ENCODE measurements at places on chromosomes 12 and 14.

GRCh38 chr12:113271853-113272561 is 50.7 kb downstream of the TPCN1 start:
- DNase-seq = no peak

DNA sequence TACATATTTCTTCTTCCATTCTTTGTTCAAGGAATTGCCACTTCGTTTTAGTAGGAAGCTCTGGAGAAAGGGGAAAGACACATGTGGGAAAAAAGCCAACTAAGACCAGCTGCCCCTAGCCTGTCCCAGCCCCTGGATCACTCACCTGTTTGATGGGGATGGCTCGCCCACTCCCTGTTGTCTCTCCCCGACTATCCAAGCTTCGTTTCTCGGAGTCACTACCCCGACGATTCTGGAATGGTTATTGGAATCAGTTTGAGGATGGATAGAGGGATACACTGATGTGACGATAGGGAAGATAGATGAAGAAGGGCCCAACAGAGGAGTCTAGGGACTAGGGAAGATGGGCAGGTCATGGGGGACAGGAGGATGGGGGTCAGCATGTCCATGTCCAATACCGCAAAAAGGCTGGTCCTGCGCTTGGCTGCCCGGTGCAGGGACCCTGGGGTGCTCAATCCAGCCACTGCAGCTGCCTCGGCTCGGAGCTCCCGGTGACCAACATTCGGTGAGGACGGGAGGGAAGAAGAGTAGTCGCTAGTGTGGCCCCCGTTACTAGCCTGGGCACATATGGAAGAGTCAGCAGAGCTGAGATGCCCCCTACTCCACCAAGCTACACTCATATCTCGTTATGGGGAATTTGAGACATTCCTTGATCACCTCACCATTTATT is 7.0 kb downstream of the AGAP2 start:
- no peak for DNase-seq

GRCh38 chr14:81062816-81063215 is 107.4 kb downstream of the TSHR start:
- no peak for DNase-seq

GRCh38 chr12:89040146-89040964 is 311.9 kb downstream of the DUSP6 start:
- DNase-seq = peak; percentile 64

- no peak for DNase-seq
These were observed 78.7 kb downstream of the PRICKLE1 start for GRCh38 chr12:42510823-42511222.

GRCh38 chr14:65431951-65432350 is 19.4 kb downstream of the FUT8 start:
- no peak for DNase-seq

- no peak for DNase-seq
These were observed 682 bp upstream of the TRIP11 start for GRCh38 chr14:92040431-92041051.

GRCh38 chr12:12336049-12336411 is 14.0 kb downstream of the MANSC1 start:
- DNase-seq = no peak

DNA sequence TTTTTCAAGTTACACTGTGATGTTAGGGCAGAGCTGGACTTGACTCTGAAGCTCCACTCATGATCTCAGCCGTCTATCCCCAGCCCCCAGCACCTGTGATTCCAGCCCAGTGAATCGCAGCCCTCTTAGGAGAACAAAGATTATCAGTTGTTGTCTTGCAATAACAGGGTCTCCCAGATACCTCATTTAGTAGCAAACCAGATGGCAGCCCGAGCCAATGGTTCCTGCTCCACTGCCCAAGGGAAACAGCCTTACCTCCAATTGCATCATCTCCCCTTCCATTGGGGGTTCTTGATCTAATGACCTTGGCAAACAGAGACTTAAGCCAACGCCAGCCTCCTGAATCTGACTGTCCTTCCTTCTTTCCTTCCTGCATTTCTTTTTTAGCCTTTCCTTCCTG is 371.2 kb downstream of the BCL11B start:
- no peak for DNase-seq

- no peak for DNase-seq
These were observed 3.9 kb downstream of the GNPTAB start for GRCh38 chr12:101826766-101827368.

DNA sequence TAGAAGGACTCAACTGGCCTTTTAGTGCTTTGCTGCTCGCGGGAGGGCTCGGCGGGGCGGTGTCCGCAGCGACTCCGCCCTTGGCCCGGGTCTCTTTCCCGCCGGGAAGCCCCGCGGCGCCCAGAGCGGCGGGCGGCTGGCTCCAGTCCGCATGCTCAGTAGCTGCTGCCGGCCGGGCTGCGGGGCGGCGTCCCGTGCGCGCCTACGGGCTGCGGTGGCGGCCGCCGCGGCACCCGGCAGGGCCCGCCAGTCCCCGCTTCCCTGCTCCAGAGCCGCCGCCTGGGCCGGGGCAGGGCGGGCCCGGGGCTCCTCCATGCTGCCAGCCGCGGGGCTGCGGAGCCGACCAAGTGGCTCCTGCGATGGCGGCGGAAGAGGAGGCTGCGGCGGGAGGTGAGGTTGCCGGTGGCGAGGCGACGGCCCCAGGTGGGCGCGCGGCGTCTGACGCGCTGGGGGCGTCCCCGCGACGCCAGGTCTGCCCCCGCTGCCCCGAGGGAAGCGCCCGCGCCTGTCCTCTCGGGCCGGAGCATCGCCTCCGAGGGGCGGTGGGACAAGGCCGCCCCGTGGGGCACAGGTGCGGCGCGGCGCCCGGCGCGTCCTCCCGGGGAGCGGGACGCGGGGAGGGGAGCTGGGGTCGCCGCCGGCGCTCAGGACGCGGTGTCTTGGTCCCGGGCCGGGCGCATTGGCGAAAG is at the start of gene BMAL2:
Gene BMAL2 (plus strand): TSS at position 123 of the 689 bp plus-strand sequence. CDS start 237 bp downstream, at position 360.
- peak; percentile 36 for DNase-seq

GRCh38 chr14:81113176-81113575 is 107.6 kb downstream of the GTF2A1 start:
- no peak for DNase-seq

DNA sequence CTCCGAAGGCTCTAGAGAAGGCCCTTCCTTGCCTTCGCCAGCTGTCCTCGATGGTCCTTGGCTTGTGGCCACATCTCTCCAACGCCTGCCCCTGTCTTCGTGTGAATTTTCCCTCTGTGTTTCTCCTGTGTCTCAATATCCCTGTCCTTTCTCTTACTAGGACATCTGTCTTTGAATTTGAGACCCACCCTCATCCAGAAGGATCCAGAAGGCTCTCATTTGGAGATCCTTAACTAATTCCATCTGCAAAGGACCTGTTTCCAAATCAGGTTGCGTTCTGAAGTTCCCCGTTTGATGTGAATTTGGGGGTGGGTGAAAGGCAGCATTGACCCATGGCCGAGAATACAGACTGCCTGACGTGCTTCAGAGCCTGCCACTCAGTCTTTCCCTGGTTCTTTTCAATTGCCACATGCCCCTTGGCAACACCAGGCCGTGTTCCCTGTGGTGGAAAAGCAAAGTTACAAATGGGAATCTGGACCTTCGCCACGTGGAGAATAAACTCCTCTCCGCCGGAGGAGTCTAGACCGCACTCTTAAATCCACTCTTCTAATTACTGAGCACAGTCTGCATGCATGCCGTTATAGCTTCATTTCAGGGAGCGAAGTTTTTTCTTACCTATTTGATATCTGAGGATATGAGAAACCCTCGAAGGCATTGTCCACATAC is 158.8 kb downstream of the TMEM132C start:
- DNase-seq = no peak

- DNase-seq = no peak
These were observed 41.8 kb upstream of the HIF1A start for GRCh38 chr14:61653507-61653906.
